ENCODE measurements at places on chromosomes 7 and 10.

- no peak for DNase-seq
These were observed 237.1 kb upstream of the NRP1 start for GRCh38 chr10:33571616-33572015.

GRCh38 chr10:102457591-102458150 lies 6.3 kb upstream of the C10orf95 start:
- DNase-seq, result no peak

GRCh38 chr10:60733517-60733822 lies 44.8 kb upstream of the CDK1 start:
- DNase-seq, result no peak

DNA sequence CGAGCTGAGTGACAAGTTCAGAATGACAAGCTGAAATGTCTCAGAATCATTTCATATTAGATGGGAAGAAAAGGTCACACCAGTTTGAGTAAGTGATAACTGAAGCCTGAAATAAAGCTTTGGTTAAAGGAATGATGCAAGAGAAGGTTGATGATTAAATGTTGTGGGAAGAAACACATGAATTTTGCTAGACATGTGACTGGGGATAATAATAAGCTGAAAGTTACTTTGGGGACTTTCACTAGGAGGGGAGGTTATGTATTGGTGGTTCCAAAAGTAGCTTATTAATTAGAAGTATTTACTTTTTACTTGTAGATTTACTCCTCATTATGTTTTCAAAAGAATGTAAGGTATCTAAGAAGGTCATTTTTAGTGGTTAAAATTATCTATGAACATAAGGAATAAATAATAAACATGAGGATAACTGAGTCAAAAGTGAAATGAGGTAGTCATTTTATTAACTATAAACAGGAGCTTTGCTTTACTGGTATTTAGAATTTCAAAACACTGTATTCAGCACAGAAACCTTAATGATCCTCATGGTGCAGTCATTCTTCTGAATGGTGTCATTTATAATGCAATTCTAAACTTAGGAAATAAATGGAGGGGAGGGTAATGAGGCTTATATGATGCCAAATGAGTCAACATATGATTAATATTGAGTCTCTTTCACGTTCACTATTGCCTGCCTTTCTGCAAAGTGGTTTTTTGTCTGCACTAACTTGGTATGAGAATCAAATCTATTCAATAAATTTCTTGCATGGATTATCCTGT lies 63.7 kb downstream of the PRKG1 start:
- DNase-seq, result no peak

DNA sequence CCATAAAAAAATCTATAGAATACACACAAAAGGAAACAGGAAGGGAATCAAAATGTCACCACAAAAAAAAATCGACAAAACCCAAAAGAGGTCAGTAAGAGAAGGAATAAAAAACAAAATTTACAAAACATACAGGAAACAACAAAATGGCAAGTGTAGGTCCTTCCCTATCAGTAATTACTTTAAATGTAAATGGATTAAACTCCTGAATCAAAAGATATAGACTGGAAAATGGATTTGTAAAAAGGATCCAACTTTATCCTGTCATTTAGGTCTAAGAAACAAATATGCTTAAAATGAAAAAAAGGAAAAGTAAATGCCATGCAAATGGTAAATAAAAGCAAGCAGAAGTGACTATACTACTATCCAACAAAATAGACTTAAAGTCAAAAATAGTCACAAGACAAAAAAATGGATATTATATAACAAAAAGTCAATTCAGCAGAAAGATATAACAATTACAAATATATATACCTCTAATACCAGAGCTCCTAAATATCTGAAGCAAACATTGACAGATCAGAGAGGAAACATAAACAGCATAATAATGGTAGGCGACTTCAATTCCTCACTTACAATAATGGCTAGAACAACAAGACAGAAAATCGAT lies 2.0 kb downstream of the OR13A1 start:
- no peak for DNase-seq

GRCh38 chr10:48509974-48510692 lies 94.7 kb downstream of the ARHGAP22 start:
- DNase-seq, result no peak

DNA sequence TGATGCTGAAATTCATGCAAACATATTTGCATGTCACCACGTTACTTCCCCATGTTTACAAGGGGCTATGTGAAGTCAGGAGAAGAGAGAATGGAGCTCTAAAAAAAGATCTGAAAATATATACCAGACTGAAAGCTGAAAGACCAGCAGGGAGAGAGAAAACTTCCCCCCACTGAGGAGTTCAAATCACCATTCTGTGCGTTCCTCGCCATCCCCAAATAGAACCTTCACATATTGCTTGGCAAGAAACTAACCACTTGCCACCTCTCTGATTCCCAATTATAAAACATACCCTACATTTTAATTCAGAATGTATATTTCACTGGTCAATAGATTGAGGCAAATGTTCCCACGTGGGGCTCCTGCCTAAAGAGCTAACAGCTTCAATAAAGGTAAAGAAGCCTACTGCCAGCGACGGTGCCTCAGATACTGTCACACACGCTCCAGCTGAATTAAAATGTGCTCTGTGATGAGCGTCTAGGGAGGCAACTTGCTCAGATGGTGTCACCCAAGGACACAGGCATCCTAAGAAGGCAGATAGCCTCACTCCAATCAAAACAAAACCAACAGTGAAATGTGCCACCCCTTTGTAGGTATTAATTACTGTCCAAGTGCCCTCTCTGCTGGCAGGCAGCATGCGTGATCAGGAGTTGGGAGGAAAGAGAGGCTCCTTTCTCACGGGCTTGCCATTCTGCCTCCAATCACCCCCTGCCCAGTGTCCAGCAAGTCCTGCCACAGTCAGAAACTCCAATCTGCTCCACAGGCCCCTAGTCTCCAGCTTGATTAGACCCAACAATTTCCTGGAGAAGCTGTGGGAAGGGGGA lies 298.2 kb downstream of the GRID1 start:
- DNase-seq, result no peak

GRCh38 chr7:130673066-130673465 lies 4.5 kb upstream of the COPG2 start:
- no peak for DNase-seq

DNA sequence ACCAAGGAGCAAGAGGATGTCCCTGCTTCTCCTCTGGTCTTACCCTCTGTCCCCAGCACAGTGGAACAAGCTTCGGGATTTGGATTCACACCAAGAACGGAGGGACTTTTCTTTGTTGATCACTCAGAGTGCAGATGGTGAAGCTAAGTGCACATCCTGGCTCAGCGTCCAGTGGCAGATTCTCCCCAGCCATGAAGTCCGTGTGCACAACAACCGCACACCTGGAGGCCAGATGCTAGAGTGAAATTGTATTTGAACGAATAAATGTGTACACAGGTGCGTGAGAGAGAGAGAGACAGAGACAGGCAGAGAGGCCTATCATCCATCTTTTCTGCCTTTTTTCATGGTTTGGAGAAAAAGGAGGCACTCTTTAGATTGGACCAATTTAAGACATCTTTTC lies 31.5 kb downstream of the ASB13 start:
- no peak for DNase-seq

Data from CD4-positive, alpha-beta T cell (primary cell).